Dorsolateral prefrontal cortex (tissue), 122 donors: ENCODE measurements at places on chromosomes 5 and 9.

GRCh38 chr5:57764479-57765089 is 282.0 kb upstream of the ACTBL2 start:
- DNase-seq, result no peak

DNA sequence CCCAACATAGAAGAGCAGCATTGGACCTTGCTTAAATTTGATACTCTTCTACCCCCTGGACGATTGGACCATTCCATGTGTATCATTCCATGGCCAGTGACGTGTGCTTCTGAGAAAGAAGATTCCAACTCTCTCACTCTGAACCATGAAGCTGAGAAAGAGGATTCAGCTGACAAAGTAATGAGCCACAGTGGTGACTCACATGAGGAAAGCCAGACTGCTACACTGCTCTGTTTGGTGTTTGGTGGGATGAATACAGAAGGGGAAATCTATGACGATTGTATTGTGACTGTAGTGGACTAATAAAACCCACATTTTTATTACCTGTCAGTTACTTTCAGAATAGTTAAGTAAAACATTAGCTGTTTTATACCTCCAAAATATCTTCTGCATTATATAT is 7.5 kb downstream of the HSPA5 start:
- DNase-seq, result no peak

GRCh38 chr5:78659714-78660113 is 11.1 kb upstream of the LHFPL2 start:
- DNase-seq, result no peak

- DNase-seq, result no peak
These were observed 635 bp downstream of the IFT74 start for GRCh38 chr9:26956860-26957233.

DNA sequence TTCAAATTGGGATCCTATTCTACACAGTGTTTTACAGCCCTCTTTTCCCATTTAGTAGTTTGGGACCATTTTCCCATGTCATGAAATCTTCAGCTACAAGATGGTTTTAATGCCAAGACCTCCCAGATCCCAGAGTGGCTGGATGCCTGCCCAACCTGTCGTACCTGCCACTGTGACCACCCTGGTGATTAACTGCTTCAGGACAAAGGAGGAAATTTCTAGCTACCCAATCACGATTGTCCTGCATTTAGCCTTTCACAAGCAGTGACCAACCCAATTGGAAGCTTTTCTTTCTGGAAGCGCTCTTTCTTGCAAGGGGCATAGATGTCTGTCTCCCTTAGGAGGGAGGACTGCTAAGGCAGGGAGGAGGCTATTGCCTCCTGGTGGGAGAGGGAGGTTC is 13.8 kb downstream of the IL9 start:
- no peak for DNase-seq

GRCh38 chr9:74512416-74512815 is 15.3 kb downstream of the RORB start:
- no peak for DNase-seq

- DNase-seq, result no peak
These were observed 120.4 kb downstream of the C9orf152 start for GRCh38 chr9:110087605-110088004.

DNA sequence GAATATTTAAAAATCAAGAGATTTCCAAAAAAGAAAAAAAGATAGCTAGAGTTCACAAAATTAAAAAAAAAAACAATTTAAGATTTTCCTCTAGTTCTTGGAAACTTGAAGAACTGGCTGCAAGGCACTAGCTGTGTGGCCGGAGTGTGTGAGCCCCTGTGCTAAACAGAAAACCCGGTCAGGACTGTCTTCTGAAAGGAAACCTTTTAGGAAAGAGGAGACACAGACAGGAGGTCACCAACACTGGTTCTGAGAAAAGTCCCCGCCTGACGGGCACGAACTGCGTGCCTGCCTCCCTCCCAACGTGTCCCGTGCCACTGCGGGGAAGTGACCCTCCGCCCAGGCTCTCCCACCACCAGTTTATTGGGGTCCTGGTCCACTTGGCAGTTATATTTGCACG is 15.2 kb downstream of the TTF1 start:
- DNase-seq, result no peak

GRCh38 chr9:116953271-116953670 is 266.2 kb downstream of the TRIM32 start:
- no peak for DNase-seq

DNA sequence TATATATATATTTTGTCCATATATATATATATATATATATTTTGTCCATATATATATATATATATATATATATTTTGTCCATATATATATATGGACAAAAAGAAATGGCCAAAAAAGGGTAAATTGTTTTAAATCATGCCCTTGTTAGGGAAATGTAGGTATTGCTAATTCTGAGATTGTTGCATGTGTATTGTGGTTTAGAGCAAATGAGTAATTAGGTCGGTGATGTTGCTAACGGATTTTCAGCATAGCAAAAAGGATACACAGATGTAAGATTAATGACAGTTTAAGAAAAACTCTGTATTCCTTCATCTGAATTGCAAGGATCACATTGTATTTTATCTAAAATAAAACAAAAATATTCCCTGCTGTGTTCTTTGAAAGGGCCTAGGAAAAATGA is 40.2 kb downstream of the OSTF1 start:
- no peak for DNase-seq

GRCh38 chr5:145682197-145682899 is 152.8 kb downstream of the PRELID2 start:
- DNase-seq, result no peak

DNA sequence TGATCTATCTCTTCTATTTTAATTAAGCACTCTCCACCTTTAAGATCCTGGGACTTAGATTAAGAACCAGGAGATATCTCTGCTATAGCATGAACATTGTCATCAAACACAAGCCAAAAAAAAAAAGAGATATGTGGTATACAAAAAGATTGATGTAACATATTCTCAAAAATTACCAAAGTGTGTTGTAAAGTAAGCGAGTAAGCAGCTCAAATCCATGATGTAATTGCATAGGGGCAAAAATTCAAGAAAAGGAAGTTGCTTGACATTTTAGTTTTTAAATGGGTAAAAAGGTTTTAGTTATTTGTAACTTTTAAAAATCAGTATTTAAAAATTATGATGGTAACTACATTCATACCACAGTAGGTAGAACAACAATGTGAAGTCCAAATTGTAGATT is 40.7 kb downstream of the CNTRL start:
- DNase-seq, result no peak
